Thymus (tissue), 14 donors: ENCODE measurements at places on chromosomes 2 and 18. TPM values are rescaled to one million over a fixed set of nuclear protein-coding genes. Genes with fewer than 3 reads are reported as not detected.

- no peak for DNase-seq
Measured at GRCh38 chr2:17627434-17627833, 86.9 kb downstream of the VSNL1 start.

- no peak for DNase-seq
Measured at GRCh38 chr2:231923951-231924888, 2.0 kb downstream of the NPPC start.

GRCh38 chr18:40407909-40408308 lies 1547.1 kb upstream of the PIK3C3 start:
- no peak for DNase-seq

DNA sequence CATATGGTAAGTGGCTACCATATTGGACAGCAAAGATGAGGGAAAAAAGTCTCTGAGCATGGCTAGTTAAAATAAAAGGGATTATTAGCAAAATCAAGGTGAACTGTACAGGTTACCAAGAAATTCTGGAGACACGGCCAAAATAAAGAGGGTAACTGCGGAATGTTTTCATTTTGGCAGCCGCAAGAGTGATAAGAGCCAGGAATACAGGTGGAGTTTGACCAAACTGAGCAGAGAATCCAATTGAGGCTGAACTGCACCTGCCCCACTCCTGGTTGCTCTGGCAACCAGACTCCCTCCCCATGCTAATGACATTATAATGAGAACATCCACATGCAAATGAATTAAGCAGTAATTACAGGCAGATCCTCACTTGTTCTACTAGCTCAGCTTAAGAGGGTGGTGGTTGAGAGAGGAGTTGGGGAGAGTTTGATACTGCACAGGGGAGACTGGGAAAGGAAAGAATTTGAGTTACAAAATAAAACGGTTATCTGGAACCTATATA lies 18.8 kb upstream of the EPHA4 start:
- DNase-seq = no peak

- no peak for DNase-seq
Measured at GRCh38 chr2:69285379-69285894, 101.6 kb downstream of the GFPT1 start.

GRCh38 chr2:719734-720133 lies 42.5 kb upstream of the TMEM18 start:
- DNase-seq = no peak

Gene GCG
- total RNA-seq = 1.7 TPM

Gene USP14
- 14.6 TPM for total RNA-seq

Gene CD226
- 16.7 TPM for total RNA-seq

Gene CRYGD
- total RNA-seq = not detected

Gene KIF1A
- total RNA-seq = 0.42 TPM

Gene ERFE
- 0.38 TPM for total RNA-seq

Gene COLEC12
- total RNA-seq = 5.6 TPM
